ENCODE measurements at places on chromosomes 1 and 21. TPM values are rescaled to one million over a fixed set of nuclear protein-coding genes. Genes with fewer than 3 reads are reported as not detected.

Gene ATP1A4
- total RNA-seq: not detected

Gene ECM1
- total RNA-seq: 72.5 TPM

Gene GSTM2
- total RNA-seq: 31.9 TPM

Gene CRNN
- not detected for total RNA-seq

Gene DCDC2B
- not detected for total RNA-seq

Gene CFAP74
- not detected for total RNA-seq

Gene DISP3
- not detected for total RNA-seq

Gene OLIG2
- total RNA-seq: not detected

Gene NRIP1
- total RNA-seq: 25.8 TPM

Gene CLCA4
- total RNA-seq: not detected
